Caki2 (cell line): ENCODE measurements at places on chromosomes 16 and 17.

DNA sequence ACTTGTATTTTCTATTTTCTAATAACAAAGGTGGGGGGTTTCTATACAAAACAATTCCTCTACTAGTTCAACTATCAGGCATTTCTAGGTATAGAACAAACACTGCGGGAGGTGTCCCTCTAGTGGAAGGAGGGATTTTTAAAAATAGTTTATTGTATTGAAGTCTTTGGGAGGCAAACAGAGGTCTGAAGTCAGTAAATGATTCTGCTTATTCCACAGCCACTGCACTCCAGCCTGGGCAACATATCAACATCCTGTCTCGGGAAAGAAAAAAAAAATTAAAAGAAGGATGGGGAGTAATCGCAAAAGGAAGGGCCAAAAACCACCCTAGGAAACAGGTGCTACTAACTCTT, 648 bp upstream of the ERCC4 start:
- no peak for DNase-seq

- DNase-seq: no peak
Measured at GRCh38 chr17:42889809-42890208, 10.8 kb upstream of the G6PC1 start.

- DNase-seq: no peak
Measured at GRCh38 chr16:88380619-88381018, 2.1 kb upstream of the ZNF469 start.

GRCh38 chr17:30520436-30520835, 43.2 kb downstream of the GOSR1 start:
- DNase-seq: no peak

- DNase-seq: no peak
Measured at GRCh38 chr16:84913315-84913714, 93.5 kb downstream of the CRISPLD2 start.

DNA sequence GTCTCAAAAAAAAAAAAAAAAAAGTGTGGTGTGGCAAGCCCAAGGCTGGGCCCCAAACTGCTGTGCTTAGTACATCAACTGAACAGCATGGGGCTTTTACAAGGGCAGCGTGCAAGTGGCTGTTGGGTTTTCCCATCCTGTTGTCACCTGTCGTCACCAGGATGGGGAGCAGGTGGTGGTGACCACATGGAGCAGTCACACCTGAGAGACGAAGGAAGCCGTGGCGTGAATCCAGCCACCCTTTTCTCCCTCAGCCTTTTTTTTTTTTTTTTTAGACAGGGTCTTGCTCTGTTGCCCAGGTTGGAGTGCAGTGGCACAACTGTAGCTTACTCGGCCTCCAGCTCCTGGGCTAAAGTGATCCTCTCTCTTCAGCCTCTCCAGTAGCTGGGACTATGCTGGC, 4.1 kb upstream of the MRPL58 start:
- no peak for DNase-seq

DNA sequence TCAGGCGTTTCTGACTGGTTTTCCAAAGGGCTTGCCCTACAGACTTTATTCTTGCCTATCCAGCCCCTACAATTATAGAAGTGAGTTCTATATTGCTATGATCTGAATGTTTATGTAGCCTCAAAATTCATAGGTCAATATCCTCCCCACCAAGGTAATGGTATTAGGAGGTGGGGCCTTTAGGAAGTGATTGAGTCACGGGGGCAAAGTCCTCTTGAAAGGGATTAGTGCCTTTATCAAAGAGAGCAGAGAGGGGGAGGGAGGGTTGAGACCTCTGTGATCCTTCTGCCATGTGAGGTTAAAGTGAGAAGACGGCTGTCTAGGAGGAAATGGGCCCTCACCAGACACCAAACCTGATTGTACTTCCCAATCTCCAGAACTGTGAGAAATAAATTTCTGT, 931 bp upstream of the CPHXL start:
- no peak for DNase-seq

DNA sequence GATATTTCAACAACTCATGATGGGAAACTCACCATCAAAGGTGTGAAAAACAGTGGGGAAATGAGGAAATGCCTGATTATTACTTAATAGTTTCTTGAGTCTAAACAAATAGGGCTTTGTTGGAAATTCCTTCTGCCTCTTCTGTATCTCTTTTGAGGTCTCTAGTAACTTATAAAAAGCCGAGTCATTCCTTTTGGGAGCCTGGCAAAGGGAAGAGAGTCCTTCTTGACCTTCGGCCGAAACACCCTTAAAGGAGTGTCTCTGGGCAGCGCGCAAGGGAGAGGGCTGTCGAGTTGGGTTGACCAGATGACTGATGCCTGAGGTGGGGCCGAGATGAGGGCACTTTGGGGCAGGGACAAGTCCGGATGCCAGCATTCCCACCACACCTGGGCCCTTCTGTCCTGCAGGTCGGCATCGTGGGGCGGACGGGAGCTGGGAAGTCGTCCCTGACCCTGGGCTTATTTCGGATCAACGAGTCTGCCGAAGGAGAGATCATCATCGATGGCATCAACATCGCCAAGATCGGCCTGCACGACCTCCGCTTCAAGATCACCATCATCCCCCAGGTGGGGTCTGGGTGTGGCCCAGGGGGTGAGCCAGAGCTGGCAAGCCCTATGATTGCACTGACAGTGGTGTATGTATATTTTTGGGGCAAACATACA, 89.2 kb downstream of the ABCC6 start:
- DNase-seq: no peak
